ENCODE measurements at places on chromosomes 11 and 22.

GRCh38 chr11:133911171-133911570, 45.6 kb downstream of the IGSF9B start:
- no peak for DNase-seq

- DNase-seq = no peak
These were observed 89.5 kb downstream of the WNT7B start for GRCh38 chr22:45887202-45888131.

DNA sequence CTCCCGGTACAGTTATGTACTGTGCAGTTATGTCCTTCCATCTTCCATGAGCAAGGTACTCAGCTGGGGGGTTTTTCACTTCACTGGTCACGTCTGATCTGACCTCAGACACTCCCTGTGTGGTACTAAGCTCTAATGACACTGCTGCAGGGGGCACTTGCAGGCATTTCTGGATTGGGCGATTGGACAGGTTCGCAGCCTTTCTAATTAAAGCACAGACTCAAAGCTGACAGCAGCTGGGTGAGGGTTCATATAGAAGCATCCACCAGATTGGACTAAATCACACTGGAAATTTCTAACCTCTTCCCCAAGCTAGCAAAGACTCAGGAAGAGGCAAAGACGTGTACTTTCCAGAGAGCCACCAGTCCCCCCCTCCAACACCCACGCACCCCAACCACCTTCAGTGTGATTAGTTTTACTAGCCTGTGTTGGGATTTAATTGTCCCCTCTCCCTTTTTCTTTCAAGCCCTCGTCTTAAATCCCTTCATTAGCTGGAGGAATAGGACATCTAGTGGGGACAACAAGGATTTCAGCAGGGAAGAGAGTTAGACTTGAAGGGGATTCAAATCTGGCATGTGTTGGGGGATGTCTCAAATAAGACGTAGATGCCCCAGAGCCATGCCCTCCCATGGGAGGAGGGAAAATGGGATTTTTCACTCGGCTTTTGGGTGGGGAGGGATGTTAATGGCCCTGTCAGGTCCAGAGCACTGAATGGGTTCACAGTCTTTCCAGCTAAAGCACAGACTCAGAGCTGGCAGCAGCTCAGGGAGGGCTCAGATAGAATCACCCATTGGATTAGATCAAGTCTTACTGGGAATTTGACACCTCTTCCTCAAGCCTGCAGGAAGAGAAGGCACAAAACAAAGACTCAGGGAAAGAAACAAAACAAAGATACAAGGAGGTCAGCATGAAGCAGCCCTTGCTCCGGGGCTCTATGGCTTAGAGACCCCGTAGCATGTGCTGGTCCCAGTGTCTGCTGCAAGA, 10.9 kb downstream of the INS start:
- DNase-seq = peak; percentile 72

DNA sequence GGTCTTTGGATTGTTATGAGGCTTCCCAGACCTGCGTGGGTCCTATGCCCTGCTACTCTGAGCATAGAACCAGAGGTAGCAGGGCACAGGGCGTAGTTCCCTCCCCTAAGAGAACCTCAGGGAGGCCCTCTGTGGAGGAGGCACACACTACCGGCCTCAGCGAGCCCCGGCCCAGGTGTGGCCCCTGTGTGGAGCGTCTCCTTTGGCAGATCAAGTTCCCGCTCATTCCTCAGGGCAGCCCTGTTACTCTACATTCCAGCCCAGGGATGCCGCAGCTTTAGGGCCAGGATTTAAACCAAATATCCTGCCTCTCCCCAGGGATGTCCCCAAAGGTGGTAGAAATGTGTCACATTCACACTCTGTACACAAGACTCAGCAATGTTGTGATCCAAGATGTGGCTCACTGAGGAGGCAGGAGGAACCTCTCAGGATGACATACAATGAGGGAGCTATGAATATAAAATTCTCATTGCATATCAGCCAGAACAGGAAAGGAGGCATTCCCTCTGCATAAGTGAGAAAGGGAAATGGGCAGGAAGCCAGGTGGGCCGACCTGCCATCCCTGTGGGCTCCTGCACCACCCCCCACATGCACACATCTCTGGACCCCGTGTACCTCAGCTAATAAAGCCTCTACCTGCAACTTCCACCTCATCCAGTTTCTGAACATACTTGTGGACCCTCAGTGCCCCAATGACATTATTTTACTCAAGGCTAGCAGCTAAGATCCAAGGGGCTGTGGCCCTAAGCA, 131.9 kb upstream of the TEAD1 start:
- no peak for DNase-seq

DNA sequence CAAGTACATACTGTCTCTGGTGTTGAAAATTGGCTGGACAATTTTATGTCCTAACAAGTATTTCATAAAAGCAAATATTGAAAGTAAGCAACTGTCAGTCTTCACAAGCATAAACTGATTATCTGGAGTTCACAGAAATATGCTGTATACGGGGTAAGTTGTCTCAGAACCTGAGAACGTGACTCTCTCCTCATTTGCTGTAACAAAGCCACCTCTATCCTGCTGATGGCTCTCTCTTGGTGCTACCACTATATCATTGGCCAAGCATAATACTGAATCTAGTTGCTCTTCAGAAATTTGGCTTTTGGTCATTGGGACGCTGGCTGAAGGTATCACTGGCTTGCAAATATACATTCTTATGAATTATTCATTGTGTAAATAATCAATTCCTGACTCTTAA, 1078.0 kb downstream of the LRRC4C start:
- DNase-seq = no peak

- no peak for DNase-seq
These were observed 102.2 kb downstream of the NAT10 start for GRCh38 chr11:34207487-34208180.

DNA sequence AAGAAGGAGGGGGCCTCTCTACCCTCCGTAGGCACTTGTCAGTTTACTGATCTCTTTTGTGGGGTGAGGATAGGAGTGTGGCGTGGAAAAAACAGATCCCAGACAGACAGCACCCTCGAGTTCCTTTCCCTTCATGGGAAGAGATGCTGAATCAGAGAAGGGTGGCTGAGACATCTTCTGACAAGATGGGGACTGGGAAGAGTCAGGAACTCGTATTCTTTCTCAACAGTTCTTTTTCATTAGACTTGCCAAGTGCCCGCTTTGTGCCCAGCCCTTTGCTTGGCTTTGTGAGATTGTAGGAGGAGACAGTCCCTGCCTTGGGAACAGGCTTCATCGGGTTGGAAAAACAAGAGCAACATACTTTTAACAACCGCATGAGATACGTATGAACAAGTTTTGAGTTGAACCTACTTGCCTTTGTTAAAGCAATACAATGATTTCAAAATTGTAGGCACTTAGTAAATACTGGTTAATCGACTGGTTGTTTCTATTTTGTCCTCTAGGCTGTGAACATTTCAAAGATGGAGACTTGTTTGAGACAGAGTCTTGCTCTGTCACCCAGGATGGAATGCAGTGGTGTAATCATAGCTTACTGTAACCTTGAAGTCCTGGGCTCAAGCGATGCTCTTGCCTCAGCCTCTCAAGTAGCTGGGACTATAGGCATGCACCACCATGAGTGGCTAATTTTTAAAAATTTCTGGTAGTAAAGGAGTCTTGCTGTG, 1.1 kb downstream of the RRM1 start:
- DNase-seq = peak; percentile 44

DNA sequence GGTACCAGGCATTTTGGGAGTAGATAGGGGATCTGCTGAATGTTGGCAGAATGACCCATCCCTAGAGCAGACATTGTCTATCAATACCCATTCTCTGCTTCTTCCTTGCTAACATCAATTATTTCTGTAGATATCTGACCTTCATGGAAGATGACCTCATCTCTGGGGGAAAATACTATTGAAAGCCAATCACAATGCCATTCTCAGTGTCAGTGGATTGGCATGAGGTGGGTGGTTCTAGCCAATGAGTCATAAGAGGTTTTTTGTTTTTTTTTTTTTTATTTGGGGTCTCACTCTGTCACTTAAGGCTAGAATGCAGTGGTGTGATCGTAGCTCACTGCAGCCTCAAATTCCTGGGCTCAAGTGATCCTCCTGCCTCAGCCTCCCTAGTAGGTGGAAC, 42.5 kb downstream of the SNX19 start:
- no peak for DNase-seq

DNA sequence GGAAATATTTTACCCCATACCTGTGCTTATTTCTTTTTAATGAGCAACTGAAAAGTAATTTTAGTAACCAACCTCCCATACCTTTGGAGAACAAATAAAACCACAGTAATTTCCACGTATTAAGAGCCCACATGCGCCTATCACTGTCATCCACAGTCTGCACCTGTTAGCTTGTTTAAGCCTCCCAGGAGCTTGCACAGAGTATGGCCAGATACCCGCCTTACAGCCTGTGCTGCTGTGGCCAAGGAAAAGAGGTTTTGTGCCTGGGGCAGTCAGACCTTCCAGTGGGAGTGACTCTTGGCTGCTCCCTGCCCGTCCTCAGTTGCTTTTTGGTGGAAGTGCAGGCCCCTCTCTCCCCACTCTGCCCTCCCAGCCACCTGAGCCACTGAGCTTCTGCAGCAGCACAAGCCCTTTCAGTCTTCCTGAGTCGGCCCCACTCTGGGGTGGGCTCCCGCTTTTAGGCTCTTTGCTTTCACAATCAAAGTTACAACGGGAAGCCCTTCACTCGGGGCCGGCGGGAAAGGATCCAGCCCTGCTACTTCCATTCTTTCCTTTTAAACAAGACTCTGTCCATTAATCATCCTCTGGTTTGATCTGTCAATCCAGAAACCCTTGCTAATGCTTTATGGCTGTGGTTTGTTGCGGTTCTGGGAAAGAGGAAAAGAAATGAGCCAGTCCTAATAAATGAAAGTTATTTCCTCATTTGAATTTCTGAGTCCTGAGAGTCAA, 308.8 kb downstream of the TBC1D22A start:
- no peak for DNase-seq

- no peak for DNase-seq
These were observed 138.6 kb upstream of the ARHGAP20 start for GRCh38 chr11:110850846-110851245.

GRCh38 chr11:27187075-27187847, 146.6 kb downstream of the BBOX1 start:
- peak; percentile 45 for DNase-seq

DNA sequence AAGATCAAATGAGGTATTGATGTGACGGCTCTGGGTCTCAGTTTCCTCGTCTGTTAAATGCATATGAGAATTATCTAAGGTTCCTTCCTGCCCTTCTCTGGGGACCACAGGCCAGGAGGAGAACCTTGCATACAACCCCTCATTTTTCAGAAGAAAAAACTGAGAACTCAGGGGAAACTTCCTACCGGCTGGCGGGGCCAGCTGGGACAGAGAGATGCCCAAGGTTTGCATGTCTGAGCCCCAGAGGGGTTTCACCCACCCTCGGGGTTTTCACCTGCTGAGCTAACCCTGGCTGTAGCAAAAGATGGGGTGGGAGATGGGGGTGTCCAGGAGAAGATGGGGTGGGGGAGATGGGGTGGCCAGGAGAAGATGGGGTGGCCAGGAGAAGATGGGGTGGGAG, 4.3 kb downstream of the TNFRSF13C start:
- no peak for DNase-seq

DNA sequence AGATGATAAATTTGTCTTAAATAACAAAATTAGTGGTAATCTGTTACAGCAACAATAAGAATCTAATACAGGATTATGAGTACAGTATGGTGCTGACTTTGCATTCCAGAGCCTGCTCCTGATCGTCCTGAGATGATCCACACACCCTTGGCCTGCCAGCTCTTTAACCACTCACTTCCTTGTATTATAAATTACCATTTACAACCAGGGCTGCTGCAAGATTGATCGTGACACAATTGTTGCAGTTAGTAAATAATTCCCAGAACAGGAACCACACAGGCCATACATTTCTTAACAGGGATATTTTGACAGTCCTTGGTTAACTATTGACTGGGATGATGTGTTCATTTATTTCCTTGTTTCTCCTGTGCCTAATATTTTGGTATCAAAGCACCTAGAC, 3.8 kb upstream of the CBLIF start:
- DNase-seq = no peak

- peak; percentile 10 for DNase-seq
These were observed 38.2 kb downstream of the BRD1 start for GRCh38 chr22:49789289-49790141.

DNA sequence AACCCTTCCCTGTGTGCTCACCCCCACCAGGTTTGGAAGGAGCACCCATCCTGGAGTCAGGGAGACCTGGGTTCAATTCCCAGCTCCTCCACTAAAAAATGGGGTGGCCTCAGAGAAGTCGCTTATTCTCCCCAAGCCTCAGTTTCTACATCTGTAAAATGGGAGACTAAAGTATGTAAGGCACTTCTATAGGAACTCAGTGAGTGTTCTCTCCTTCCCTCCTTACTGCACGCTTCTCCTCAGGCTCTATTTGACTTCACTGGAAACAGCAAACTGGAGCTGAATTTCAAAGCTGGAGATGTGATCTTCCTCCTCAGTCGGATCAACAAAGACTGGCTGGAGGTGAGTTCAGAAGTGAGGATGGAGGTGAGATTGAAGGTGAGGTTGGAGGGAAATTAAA, 11.3 kb downstream of the NCF4 start:
- no peak for DNase-seq

GRCh38 chr11:62974848-62975522, 9.8 kb downstream of the SLC22A6 start:
- peak; percentile 6 for DNase-seq

DNA sequence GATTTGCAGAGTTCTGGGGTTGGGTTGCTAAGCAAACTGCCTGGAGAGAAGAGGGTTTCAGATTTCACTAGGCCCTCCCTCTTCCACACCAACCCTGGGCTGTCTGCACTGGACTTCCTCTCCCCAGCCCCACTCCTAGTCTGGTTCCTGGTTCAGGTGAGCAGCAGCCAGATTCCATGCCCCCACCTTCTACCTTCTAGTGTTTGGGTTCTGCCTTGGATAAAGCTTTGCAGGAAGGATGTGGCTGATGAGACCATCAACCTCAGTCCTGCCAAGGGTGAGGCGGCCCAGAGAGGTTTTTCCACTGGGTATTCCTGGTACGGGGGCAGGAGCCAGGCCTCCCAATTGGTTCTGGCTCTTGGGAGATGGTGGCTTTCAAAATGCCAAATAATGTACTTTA, 68.3 kb downstream of the BCR start:
- peak; percentile 53 for DNase-seq

GRCh38 chr22:21582801-21583740, 15.6 kb downstream of the UBE2L3 start:
- DNase-seq = no peak

DNA sequence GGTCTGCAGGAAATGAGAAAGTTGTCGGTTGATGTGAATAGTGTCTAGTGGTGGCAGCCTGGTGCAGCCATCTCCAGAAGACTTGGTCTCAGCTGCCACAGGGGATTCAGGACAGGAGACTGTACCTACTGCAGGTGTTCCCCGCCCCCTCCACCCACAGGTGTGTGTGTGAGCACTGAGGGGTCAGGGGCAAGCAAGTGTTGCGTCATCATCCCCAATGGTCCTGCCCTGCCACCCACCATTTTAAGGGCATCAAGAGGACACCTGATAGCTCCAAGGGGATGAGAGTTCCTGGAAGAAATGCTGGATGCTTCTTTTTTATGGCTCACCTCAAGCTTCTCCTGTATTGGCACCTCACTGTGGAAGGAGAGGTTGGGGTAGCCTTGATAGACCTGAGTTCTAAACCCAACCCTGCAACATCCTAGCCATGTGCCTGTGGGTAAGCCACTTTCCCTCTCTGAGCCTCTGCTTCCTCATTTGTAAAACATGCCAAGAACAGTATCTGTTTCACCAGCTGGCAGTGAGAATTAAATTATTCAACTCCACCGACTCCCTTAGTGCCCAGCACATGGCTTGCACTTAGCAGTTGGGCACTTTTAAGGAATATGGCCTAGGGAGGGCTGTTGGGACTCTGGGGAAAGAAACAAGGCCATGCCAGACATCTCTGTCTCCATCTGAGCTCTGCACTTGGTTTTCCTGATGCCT, 6.1 kb downstream of the C11orf91 start:
- DNase-seq = no peak

- DNase-seq = no peak
These were observed 3.2 kb upstream of the PAX6 start for GRCh38 chr11:31814176-31814868.

- DNase-seq = no peak
These were observed 55.3 kb downstream of the ETS1 start for GRCh38 chr11:128532016-128532571.
